DND-41 (cell line): ENCODE measurements at places on chromosomes 6 and 20.
A peak's percentile ranks its signal among the peaks of the same experiment; 100 is the strongest.

GRCh38 chr6:75272145-75272840 lies 12.3 kb downstream of the TMEM30A start:
- DNase-seq, result peak; percentile 17

GRCh38 chr6:122276637-122277036 lies 122.8 kb upstream of the HSF2 start:
- no peak for DNase-seq

DNA sequence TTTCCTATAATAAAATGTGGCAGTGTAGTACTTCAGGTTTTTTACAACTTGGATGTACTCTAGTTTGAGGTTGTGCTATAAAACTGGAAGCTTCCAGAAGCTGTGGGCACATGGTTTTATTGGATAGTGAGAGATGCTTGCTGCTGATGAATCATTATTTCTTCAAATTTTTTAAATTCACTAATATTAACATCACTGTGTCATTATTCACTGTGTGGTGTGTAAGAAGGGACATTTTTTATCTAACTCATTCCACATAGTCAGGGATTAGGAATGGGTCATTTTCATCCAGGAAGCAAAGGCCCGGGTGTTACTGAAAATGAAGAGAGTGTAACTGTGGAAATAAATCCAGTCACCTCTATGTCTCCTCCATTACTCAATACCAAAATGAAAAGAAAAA lies 421.0 kb downstream of the TENT5A start:
- no peak for DNase-seq

DNA sequence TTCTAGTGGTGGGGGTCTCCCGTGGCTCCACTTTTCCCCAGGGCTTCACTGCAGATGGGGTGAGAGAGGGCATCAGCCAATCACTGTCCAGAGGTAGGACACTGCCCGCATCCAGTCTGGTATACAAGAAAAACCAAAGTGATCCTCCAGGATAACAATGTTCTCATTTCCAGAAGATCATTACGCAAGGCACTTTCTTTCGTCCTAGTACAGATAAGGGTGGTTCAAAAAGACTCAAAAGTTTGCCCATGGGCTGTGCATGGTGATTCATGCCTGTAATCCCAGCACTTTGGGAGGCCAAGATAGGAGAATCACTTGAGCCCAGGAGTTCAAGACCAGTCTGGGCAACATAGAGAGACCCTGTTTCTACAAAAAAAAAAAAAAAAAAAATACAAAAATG lies 16.4 kb downstream of the GMDS start:
- no peak for DNase-seq

DNA sequence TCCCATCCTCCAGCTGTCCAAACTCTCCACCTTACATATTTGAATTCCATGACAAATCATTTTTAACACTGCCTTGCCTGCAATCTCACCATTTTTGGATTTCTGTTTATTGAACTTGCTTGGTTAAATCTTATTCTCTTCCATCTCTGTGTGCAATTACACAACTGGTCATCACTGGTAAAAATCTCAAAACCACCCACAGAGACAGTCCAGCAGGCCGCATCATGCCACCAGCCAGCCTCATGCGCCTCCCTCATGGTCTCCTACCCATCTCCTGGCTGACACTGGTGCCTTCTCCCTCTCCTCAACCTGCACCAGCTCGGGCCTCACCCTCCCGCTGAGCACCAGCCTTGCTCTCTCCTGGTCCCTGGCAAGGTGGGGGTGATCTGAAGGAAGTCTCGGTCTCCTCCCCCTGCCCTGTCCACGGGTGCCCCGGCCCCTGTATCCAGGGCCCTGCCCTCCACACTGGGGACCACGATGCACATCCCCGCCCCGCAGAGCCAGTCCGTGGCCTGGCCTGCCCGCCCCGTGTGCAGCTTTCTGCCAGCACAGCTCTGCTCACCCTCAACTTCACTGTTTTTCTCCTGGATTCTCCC lies 92.0 kb downstream of the THBS2 start:
- no peak for DNase-seq
